Cortex of kidney (tissue), 1 donor: ENCODE measurements at places on chromosomes 2 and 18.

DNA sequence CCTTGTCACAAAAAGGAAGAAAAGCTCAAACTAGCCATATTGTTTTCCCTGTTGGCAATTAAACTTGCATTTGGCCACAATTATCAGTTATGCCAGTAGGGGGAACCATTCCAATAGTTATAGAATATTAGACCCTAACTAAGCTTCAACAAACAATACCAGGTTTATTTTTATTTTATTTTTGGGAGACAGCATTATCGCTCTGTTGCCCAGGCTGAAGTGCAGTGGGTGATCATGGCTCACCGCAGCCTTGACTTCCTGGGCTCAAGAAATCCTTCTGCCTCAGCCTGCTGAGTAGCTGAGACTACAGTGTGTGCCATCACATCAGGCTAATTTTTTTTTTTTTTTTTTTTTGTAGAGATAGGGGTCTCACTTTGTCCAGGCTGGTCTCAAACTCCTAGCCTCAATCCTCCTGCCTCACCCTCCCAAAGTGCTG lies 102.1 kb downstream of the ATAD2B start:
- no peak for DNase-seq

- no peak for DNase-seq
Observed at GRCh38 chr2:191864628-191865374, 17.9 kb upstream of the CAVIN2 start.

GRCh38 chr2:71454221-71455010 lies 1.1 kb downstream of the DYSF start:
- DNase-seq, result no peak

DNA sequence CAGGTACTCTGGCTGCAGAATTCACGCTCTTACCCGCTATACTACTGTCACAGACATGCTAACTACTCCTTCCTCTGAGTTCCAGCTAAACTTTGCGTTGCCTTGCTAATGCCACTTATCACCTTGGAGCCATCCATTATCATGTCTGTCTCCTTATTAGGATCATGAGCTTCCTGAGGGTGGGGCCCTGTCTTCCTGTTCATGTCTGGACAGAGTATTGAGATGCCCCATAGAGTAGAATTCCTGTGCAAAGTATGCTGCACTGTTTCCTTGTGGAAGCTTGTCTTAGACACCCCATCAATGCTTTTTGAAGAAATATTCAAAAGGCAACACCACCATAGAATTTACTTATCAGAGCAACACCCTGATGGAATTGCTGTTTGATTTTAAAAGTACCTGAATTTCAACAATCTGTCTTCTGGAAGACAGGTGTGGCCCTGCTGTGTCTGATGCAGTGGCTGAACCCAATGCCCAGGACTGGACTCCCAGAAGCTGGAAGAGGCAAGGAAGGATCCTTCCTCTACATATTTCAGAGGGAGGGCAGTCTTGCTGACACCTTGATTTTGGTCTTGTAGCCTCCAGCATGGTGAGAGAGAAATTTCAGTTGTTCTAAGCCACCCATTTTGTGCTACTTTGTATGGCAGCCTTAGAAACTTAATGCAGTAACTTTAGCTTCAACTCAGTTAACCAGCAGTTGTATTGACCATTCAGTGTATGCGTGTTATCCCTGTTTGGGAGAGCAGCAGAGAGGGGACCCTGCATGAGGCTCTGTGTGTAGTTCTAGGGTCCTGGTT lies 5.6 kb downstream of the LAMA3 start:
- no peak for DNase-seq

DNA sequence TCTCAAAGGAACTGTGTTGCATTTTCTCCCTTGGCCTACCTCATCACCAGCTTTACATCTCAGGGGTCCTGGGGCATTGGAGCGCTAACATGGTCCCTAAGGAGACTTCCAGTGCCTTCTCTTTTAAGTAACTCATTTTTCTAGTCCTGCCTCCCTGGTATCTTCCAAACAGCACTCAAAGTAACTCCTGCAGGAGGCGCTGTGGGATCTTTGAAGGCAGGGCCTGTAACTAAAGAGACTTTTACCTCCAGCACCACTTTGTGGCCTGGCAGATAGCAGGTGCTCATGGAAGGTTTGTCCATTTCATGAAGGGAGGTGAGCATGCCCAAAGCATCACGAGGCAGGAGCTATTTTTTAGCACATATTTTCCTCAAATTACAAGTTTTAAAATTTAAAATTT lies 411.0 kb upstream of the GYPC start:
- DNase-seq, result no peak
